ENCODE measurements at places on chromosomes 6 and 20. TPM values are rescaled to one million over a fixed set of nuclear protein-coding genes. Genes with fewer than 3 reads are reported as not detected.
A peak's percentile ranks its signal among the peaks of the same experiment; 100 is the strongest.

GRCh38 chr6:39777661-39778060, 14.5 kb upstream of the DAAM2 start:
- no peak overlapping the region for H3K27ac ChIP-seq
- H3K36me3 ChIP-seq: no peaks in the 10 kb centered on the region
- DNase-seq: no peak

- H3K27ac ChIP-seq: no peak overlapping the region
- H3K36me3 ChIP-seq: no peaks in the 10 kb centered on the region
- peaks cover 4% of the 10 kb centered on the region for H3K4me1 ChIP-seq
- DNase-seq: no peak
- H3K27me3 ChIP-seq: peaks cover 14% of the 10 kb centered on the region
These were observed 4.2 kb downstream of the B3GAT2 start for GRCh38 chr6:70952608-70953165.

DNA sequence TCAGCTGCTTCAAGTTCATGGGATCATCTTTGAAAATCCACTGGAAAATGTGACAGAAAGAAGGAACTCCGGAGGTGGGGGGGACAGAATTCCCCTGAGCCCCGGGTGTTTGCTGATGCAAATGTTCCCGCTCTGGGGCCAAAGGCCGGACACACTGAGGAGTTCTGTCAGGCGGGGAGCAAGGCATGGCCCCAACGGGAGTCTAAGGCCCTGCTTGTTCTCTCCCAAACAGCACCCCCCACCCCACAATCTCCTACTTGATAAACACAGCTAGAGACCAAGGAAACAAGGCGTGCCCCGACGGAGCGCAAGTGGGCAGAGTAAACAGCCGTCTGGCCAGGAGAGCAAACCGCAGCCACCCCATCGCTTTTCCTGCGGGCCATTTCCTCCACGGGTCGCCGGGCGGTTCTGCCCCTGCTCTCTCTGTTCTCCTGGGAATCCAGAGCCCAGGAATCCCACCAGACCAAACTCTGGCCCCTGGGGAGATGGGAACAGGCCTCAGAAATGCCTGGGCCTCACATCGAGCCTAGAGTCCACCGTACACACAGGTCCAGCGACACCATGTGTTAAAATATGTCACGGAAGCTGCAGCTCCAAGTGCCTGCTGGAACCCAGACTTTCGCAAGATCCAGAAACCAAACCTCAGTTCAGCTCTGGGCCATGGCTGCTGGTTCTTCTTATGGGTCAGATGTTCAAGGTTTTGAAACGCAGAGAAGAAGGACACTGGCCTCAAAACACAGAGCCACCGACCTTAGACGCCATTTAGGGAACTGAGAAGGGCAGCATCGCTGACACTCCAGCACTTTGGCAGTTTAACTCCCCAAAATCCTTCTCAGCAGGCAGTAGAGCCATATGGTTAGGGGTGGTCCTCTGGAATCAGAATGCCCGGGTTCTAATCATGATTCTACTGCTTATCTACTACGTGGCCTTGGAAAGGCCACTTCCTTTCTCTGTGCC, 104.2 kb downstream of the PREX1 start:
- peaks cover 31% of the 10 kb centered on the region for H3K36me3 ChIP-seq
- no peak overlapping the region for H3K4me3 ChIP-seq
- H3K27ac ChIP-seq: peak overlapping the region; percentile 24
- DNase-seq: no peak
- no peaks in the 10 kb centered on the region for H3K27me3 ChIP-seq
- H3K4me1 ChIP-seq: peaks cover 45% of the 10 kb centered on the region

Gene LAMP5
- total RNA-seq: not detected

Data from CD8-positive, alpha-beta memory T cell (primary cell).